ENCODE measurements at places on chromosomes 7 and 10.
A peak's percentile ranks its signal among the peaks of the same experiment; 100 is the strongest.

GRCh38 chr10:43156590-43157341 lies 18.5 kb downstream of the CSGALNACT2 start:
- peak; percentile 6 for DNase-seq

DNA sequence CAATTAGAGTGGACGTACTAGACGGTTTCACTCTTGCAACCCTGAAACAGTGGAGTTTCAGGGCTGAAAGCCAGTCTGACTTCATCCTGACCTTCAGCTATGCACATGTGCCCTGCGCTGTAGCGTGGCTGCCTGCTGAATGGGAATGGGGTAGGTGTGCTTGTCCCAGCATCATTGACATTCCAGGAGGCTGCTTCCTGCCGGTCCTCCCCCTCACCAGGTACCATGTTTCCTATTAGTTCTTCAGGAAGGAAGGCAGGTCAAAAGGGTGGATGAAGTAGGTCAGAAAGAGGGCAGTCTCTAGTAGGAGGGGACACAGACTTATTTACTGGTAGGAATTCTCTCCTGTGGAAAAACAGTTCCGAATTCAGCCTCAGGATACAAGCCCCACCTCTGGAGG lies 551.8 kb upstream of the GALNT17 start:
- DNase-seq: no peak

DNA sequence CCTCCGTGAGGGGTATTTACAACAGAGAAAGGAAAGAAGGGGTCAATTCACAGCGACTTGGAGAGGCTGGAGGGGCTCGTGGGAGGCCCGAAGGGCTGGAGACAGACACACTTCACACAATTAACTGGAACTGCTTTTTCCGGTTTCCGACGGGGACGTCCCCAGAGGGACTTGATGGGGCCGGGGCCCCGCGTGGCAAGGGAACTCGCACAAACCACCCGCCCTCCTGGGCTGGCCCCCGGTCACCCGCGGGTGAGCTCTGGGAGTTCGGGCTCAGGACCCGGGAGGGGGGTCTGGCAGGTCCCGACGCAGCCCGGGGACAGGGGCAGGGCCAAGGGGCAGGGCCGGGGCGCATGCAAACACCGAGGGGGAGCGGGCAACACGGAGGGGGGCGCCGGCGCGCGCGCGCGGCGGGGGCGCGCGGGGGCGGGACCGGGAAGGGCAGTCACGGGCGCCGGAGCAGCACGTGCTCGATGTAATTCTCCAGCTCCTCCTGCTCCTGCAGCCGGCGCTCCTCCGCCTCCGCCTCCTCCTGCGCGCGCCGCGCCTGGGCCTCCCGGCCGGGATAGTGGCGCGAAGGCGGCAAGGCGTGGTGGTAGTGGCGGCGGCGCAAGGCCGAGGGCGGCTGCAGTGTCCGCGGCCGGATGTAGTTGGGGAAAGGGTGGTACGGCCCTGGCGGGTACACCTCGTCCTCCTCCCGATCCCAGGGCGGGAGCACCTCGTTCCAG lies 2.7 kb downstream of the VGF start:
- peak; percentile 55 for DNase-seq

GRCh38 chr10:22369434-22370072 lies 24.3 kb downstream of the SPAG6 start:
- DNase-seq: peak; percentile 22

DNA sequence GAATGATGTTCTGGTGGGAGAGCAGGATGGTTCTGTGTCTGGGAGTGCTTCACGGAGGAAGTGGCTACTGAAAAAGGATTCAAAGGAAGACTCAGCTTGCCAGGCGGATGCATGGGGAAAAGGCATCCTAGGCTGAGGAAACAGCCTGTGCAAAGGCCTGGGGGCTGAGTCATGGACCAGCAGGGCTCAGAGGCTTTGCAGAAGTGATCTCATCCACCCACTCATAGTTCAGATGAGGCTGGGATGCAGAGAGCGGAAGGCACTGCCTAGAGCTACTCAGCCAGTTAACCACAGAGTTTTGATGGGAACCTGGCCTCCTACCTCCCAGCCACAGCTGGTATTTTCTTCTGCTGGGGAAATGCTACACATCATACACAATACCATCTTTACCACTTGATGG lies 15.8 kb upstream of the ADAMTS14 start:
- DNase-seq: peak; percentile 98

DNA sequence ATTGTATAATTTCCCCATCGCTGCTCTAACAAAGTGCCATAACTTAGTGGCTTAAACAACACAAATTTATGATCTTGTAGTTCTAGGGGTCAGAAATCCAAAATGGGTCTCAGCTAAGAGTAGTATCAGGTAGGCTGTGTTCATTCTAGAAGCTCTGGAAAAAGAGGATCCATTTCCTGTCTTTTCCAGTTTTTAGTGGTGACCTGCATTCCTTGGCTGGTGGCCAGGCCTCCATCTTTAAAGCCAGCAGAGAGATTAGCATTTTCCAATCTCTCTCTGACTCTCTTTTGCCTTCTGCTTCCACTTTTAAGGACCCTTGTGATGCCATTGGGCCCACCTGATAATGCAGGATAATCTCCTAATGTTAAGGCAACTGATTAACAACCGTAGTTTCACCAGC lies 41.0 kb upstream of the C10orf120 start:
- DNase-seq: no peak

DNA sequence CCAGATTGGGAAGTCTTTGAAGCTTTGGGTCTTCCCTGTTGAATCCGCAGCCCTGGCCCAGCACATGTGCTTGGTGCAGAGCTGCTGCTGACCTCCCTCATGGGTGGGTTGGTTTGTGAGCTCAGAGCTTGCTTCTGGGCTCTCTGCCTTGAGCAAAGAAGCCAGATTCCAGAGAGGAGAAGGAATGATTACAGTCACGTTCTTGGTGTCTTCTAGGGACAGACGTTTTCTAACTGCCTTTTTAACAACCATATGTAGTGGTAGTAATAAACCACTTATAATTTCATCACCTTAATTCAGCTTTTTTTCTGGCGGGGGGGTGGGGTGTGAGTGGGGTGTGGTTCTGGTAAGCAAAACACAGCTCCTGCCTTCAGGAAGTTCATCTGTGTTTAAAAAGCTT lies 39.5 kb downstream of the LRMDA start:
- DNase-seq: peak; percentile 76

- no peak for DNase-seq
These were observed 175.4 kb downstream of the SKAP2 start for GRCh38 chr7:26688936-26689506.

DNA sequence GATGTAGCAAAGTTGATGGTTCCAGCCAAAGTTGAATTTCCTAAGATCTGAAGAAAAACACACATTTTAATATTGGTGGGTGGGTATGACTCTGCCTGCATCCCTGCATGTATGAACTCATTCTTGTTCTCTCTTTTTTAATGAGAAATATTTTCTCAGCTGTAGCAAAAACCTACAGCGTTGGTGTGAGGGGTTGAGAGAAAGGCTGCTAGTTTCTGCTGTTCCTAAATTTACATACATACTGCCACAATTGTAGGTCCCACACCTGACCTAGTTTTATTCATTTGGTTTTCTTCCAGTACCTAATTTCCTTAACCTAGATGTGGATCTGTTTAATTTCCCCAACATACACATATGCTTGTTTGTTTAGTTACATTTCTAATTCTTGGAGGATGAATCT lies 4.6 kb downstream of the AGFG2 start:
- DNase-seq: no peak

- DNase-seq: no peak
These were observed 28.5 kb downstream of the GET4 start for GRCh38 chr7:904847-905246.

DNA sequence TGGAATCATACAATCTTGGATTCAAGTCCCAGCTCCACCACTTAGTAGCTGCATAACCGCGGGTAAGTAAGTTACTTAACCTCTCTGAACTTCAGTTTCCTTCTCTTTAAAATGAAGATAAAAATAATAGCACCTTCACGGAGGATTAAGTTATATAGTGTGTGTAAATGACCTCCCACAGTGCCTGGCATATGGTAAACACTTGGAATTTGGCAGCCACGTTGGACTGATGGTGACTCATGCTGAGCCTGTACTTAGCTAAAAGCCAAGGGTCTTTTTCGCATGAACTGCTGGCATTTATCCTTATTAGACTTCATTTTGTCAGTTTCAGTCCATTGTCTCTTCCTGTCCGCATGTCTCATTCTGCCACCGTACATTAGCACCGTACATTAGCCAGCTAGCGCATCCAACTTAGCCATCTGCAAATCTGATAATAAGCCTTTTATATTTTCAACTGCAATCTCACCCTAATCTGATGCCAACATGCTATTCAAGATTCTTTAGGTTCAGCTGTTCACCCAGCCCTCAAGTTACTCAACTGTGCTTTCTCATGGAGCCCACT lies 11.2 kb downstream of the SLC13A4 start:
- peak; percentile 81 for DNase-seq

- DNase-seq: no peak
These were observed 53.6 kb downstream of the GPR37 start for GRCh38 chr7:124712017-124712416.

GRCh38 chr10:129704786-129705525 lies 237.9 kb downstream of the MGMT start:
- peak; percentile 20 for DNase-seq

GRCh38 chr10:103558911-103559310 lies 65.4 kb downstream of the NEURL1 start:
- no peak for DNase-seq

- no peak for DNase-seq
These were observed 183.4 kb upstream of the PLXNA4 start for GRCh38 chr7:132759482-132760243.

DNA sequence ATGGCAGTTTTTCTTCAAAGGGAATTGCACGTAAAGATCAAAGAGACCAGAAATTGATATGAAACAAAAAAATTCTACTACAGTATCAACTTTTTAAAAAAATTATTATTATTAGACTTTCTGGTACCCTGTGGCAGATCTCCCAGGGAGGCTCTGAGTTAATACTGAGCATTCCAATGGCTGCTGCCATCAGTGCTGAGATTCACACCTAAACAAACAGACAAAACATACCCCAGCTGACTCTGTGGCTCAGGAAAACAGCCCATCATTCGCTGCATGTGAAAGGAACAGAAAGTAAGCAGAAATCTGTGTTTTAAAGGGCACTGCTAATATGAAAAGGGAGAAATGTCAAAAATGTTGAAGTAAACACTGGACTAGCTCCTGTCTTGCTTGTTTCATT lies 118.4 kb downstream of the GRM3 start:
- no peak for DNase-seq

GRCh38 chr7:151814400-151815009 lies 62.4 kb downstream of the PRKAG2 start:
- DNase-seq: peak; percentile 2

DNA sequence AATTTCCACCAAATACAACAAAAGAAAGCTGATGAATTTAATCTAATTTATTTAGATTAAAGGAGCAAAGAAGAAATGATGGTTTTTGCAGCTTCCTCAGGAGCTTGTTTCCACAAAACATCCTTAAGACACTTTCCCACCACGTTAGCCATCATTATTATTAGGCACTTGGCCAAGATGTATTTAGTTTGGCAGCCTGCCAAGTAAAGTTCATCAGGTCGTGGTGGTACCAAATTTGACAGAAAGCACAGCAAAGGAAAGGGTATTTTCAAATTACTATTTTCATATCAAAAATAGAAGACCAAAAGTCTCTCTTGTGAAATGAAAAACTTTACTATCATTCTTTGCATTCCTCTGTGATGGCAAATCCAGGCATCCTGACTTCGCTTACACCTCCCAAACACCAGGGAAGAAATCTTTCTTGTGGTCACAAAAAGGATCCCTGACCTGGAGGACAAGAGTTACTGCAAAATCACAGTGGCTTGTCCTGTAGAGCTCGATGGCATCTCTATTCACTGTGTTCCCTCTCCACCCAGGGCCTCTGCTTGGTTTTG lies 123.1 kb upstream of the INHBA start:
- DNase-seq: peak; percentile 48

GRCh38 chr7:98703916-98704315 lies 86.8 kb downstream of the NPTX2 start:
- DNase-seq: no peak

GRCh38 chr7:100874577-100875355 lies at the start of gene SRRT:
SRRT (plus strand) TSS chr7:100875103; CDS start chr7:100875591, 488 bp downstream.
- DNase-seq: peak; percentile 98

DNA sequence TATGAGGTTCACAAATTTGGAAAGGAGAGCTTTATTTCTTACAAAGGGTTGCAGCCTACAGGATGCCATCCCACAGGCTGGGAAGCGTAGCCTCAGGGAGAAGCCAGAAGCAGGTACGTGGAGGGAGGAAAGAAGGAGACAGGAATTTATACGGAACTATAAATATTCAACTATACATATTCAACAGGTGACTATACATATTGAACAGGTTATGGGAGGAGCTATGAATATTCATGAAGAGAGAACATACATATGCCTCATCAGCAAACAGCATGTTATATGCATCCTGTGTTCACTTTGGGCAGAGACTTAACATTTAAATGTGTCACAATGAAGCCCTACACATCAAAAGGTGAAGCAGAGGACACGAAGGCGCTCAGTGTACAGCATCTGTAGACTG lies 40.5 kb upstream of the LMTK2 start:
- no peak for DNase-seq

- no peak for DNase-seq
These were observed 180.7 kb upstream of the KLF14 start for GRCh38 chr7:130914554-130915294.

DNA sequence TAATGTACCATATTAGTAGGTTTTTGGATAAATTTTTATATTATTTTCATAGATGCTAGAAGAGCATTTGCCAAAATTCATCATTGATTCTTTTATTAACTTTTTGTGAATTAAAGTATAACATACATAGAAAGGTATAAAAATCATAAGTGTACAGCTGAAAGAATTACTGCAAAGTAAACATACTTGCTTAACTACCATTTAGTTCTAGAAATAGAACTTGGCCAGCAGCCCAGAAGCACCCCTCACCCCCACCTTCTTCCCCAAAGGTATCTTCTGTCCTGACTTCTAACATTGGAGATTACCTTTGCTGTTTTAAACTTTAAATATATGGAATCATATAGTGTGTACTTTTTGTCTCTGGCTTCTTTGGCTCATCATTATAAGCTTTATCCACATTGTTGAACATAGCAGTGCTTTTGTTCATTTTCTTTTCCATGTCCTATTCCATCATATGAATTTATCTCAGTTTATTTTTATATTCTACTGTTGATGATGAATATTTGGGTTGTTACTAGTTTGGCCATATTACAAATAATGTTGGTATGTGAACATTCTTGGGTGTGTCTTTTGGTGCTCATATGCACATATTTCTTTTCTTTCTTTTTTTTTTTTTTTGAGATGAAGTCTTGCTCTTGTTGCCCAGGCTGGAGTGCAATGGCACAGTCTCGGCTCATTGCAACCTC lies 142.8 kb downstream of the ADK start:
- DNase-seq: peak; percentile 86

- peak; percentile 93 for DNase-seq
These were observed 52.7 kb downstream of the RBM17 start for GRCh38 chr10:6141296-6142151.

GRCh38 chr7:142890874-142891485 lies 5.4 kb upstream of the TRPV6 start:
- no peak for DNase-seq

- DNase-seq: no peak
These were observed 79.6 kb upstream of the STRIP2 start for GRCh38 chr7:129354428-129355157.

GRCh38 chr7:154304231-154304630 lies 252.0 kb downstream of the DPP6 start:
- DNase-seq: no peak

Data from fibroblast of skin of right quadriceps (primary cell).